NCI-H510A (cell line): ENCODE measurements at places on chromosomes 7 and 10.

DNA sequence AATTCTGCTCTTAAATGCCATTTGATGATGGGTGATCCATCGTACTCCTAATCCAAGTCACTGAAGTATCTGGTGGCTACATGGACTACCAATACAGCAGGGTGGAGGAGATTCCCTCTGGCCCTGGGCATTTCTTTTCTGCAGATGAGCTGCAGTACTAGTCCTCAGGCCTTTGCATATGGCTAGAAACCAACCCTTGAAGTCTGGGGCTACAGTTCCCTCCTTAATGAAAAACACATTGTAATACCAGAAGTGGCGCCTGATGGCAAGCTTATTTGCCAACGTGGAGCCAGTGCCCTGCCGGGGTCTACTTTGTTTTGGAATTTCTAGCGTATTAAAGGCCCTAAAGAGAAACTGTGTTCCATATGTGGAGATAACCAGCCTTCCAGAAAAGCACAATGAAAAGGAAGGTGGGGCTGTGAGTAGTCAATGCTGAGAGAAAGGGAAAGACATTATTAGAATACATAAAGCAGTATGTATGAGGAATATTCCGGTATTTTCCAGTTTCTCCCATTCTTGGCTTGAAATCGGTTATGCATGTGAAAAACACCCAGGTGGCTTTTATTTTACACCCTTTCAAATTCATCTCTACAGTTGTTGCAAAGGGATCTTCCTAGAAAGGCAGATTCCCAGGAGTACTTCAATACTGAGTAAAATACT is 368.8 kb downstream of the PRPF18 start:
- no peak for DNase-seq

DNA sequence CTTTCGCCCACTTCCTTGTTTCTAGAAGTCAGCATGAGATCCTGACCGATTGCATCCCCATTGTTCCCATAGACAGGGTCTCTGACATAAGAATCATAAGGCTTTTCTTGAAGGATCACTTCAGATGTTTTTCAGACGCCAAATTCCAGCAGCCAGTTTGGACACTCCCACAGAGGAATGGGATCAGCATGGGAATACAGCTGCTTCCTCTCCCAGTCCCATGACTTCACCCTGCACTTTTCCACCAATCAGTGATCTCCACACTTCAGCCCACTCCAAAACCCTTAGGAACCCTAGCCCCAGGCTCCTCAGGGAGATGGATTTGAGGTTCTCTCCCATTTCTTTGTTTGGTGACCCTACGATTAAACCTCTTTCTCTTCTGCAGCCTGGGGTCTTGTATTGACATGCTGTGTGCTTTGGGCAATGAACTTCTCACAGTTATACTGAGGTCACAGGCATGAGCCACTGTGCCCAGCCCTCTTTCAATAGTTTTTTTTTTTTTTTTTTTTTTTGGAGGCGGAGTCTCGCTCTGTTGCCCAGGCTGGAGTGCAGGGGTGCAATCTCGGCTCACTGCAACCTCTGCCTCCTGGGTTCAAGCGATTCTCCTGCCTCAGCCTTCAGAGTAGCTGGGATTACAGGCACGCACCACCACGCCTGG is 52.8 kb upstream of the CHST3 start:
- no peak for DNase-seq

DNA sequence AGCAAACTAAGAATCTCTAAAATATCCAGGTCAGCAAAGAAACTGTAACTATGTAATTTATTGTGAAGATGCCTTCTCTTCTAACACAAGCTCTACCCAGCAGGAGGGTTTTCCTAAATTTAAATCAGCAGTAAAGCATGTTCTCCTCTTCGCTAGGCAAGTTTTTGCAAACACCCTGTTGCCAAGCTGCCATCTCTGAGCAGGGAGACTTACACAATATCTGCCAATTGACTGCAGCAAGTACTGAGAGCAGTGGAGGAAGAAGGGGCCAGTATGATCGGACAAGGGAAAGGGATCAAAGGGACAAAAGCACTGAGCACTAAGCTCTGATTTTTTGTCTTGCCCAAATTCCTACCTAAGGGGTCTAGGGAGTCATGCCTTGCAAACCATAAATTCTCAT is 16.0 kb upstream of the LANCL2 start:
- DNase-seq, result no peak

GRCh38 chr7:151115836-151116418 is 29.7 kb downstream of the AGAP3 start:
- DNase-seq, result no peak

GRCh38 chr10:113960617-113961181 is 83.0 kb upstream of the ADRB1 start:
- DNase-seq, result peak; percentile 95

DNA sequence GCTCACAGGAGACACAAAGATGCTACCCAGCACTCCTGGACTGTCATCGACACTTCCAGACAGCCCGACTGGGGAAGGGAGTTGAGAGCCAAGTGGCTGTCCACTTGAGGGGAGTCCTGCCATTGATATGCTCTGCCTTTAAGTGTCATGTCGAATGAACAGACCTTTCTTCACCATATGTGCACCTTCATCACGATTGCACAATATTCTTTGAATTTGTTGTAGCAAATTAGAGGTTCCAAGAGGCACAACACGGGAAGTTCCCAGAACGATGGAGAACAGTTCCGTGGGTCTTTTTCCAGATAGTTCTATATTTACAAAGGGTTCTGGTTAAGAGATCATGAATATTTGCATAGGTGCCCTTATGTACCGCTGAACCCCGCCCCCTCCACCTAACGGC is 16.0 kb downstream of the SLC18A2 start:
- DNase-seq, result no peak

DNA sequence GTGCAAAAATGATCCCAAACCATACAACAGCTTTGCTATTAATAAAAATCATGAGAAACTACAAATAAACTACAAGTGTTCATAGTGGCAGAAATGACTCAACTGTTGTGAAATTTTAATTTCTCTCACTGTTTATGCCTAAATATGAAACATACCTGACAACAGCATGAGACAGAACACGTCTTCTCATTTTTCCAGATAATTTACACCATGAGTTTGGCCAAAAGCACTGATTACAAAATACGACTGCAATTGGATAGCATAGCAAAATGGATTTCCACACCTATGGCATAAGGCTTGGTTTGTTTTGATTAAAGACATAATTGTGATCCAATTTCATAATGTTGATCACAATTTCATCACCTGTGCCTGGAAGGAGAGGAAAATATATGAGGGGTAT is 608.6 kb downstream of the GATA3 start:
- DNase-seq, result no peak

- DNase-seq, result no peak
Measured at GRCh38 chr10:122091722-122092121, 102.8 kb downstream of the TACC2 start.

- DNase-seq, result no peak
Measured at GRCh38 chr10:112801004-112801403, 149.0 kb upstream of the TCF7L2 start.

GRCh38 chr10:19096501-19097073 is 48.0 kb downstream of the MALRD1 start:
- no peak for DNase-seq

GRCh38 chr10:131698232-131698631 is 202.6 kb upstream of the PPP2R2D start:
- DNase-seq, result no peak

GRCh38 chr7:101017064-101017777 is 2.7 kb upstream of the MUC17 start:
- no peak for DNase-seq

GRCh38 chr7:539731-540411 is 20.2 kb upstream of the PDGFA start:
- no peak for DNase-seq

DNA sequence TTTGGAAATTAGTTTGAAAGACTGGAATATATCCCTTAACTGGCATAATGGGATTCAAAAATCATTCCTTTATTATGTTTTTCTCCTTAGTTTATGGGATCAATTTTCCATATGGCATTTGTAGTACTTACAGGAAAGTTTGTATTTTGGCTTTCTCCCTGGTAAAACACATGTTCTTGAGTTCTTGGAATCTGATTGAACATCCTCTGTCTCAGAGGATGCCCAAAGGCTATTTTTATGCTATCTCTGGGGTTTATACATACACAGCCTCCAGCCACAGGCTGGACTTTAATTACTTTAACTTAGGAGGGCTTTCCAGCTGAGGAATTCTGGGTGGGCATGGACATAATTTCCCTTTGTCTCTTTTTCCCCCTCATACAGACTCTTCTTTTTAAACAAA is 236.4 kb downstream of the HGF start:
- no peak for DNase-seq

DNA sequence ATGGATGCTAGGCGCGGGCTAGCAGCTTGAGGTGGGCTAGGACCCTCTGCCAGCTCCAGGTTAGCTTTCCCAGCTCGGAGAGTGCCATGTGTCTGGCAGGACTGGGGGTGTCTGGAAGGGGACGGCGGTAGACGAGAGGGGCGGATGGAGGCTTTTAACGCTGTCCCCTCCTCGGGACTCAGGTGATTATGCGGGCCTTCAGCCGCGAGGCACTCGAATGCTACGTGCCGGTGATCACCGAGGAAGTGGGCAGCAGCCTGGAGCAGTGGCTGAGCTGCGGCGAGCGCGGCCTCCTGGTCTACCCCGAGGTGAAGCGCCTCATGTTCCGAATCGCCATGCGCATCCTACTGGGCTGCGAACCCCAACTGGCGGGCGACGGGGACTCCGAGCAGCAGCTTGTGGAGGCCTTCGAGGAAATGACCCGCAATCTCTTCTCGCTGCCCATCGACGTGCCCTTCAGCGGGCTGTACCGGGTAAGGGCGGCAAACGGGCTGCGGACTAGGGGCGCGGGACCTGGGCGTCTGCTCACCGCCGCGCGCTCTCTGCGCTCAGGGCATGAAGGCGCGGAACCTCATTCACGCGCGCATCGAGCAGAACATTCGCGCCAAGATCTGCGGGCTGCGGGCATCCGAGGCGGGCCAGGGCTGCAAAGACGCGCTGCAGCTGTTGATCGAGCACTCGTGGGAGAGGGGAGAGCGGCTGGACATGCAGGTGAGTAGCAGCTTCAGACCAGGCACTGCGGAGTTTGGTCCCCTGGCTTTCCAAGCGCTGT is 1.1 kb downstream of the CYP26A1 start:
- DNase-seq, result no peak

- peak; percentile 14 for DNase-seq
Measured at GRCh38 chr7:75649462-75649861, 89.3 kb downstream of the HIP1 start.

GRCh38 chr7:77417801-77418200 is 1.7 kb upstream of the GSAP start:
- DNase-seq, result no peak

- DNase-seq, result no peak
Measured at GRCh38 chr7:113209449-113210203, 91.3 kb upstream of the SMIM30 start.

GRCh38 chr10:105729428-105729827 is 1088.3 kb downstream of the SORCS3 start:
- no peak for DNase-seq

GRCh38 chr7:27532314-27532713 is 130.4 kb downstream of the HIBADH start:
- DNase-seq, result no peak

DNA sequence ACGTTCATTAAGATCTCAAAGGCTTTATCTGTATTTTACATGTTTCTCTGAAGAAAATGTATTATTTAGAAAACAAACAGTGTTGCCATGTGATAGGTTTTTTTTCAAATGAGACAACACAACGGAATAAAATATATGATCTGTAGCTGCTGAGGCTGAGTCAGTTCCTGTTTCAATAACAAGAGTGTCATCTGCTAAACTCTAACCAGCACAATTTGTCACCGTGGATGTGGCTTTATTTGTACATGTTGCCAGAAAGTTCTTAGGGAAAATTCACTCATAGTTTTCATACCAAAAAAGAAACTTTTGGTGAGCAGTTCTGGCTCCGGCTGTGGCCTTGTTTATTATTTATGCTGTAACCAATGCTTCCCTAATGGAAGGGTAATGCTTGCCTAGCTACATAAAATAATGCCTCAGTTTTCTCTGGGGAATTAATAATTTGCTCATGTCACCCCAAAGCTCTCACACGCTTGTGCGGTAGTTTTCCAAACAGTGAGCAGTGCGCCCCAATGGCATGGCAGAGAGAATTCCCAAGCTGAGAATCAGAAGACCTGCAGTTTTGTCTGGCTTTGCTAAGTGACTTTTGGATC is 20.3 kb upstream of the KLF6 start:
- DNase-seq, result no peak

DNA sequence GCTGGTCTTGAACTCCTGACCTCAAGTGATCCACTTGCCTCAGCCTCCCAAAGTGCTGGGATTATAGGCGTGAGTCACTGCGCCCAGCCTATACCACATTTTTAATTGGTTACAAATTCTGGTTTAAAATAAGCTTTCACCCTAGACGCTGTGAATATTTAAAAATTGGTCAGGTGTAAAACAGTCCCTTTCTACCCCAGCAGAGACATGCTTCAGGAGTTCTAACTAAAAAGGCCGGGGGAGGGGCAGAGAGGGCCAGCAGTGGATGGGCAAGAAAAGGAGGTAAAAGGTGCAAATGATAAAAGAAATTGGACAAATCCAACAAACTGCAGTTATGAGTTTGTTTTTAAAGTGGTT is 70.0 kb downstream of the WAPL start:
- DNase-seq, result no peak

- no peak for DNase-seq
Measured at GRCh38 chr10:102832987-102833386, 4.2 kb downstream of the CYP17A1 start.

DNA sequence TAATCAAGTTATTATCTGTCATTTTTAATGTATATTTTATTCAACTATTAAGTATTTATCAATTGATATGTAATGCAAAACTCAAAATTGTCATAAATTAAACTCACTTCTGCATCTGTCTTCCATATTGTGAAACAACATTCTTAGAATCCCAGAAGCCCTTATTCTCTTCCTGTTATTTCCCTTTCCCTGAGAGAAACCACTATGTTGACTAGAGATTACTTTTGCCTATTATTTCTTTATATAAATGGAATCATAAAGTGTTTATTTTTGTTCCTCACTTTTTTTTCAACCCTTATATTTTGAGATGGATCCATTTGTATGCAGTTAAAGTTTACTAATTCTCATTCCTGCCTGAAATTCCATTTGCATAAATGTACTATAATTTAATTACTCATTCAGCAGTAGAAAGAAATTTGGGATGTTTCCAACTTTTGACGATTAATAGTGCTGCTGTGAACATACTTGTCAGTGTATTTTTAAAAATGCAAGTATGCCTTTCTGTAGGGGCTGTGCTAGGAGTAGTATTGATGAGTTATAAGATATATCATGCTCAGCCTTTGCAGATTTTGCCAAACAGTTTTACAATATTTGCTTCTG is 211.2 kb downstream of the SEMA3D start:
- no peak for DNase-seq

DNA sequence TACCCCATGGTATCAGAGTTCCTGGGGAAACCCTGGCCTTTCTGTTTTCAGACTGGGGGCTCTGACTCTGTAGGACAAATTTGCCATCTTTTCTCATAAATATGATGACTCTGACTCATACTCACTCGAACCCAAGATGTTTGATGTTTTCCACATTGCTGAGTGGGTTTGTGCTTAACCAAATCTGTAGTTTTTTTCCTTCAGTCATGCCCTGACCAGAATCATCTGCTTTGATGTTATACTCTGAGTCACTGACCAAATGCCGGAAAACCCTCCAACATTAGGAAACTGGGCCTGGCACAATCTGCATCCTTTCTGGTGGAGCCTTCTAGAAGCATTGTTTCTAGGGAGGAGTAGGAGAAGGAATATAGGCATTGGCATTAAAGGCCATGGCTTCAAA is 118.7 kb downstream of the C10orf105 start:
- no peak for DNase-seq
